Stomach (tissue), 19 donors: ENCODE measurements at places on chromosomes 6 and 20. TPM values are rescaled to one million over a fixed set of nuclear protein-coding genes. Genes with fewer than 3 reads are reported as not detected.

- DNase-seq: no peak
Measured at GRCh38 chr6:148598724-148599123, 148.1 kb upstream of the UST start.

DNA sequence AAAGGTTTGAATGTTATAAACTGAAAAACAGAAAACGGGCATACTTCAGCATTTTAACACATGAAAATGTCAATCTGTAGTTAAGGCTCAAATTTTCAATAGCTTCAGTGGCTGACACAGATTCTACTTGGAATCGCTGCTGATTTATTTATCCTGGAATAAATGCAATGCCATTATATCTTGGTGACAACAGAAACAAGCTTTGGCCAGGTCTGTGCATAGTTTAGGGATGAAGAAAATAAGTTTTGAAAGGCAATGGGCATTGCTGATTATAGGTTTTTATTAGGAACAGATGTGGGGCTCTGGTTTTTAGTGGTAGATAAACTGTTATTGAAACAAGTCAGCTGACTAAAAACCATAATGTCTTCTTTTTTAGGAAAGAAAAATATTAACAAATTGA lies 96.8 kb upstream of the SOX4 start:
- no peak for DNase-seq

DNA sequence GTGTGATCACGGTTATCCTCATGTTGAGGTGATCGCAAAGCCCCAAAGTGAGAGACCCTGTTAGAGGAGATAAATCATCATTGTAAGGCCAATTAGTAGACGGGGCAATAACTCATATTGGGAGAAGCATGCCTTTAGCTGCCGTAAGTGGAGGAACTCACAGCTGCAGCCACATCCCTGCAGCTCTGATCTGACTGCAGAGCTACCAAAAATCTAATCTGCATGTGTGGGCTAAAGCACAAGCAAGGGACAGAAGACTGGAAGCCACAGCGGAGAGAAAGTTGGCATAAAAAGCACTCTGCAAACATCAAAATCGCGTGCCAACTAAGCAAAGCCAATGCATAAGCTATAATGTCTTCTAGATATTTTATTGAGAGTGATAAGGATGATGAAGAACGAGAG lies 79.8 kb downstream of the TBC1D7 start:
- no peak for DNase-seq

The PTCRA gene
- not detected for total RNA-seq

The KCNK17 gene
- not detected for total RNA-seq
